ENCODE measurements at places on chromosomes 1 and 21.

- DNase-seq: no peak
Measured at GRCh38 chr1:11648732-11649158, 5.5 kb downstream of the FBXO2 start.

- DNase-seq: no peak
Measured at GRCh38 chr1:63024132-63024531, 240.2 kb downstream of the ATG4C start.

DNA sequence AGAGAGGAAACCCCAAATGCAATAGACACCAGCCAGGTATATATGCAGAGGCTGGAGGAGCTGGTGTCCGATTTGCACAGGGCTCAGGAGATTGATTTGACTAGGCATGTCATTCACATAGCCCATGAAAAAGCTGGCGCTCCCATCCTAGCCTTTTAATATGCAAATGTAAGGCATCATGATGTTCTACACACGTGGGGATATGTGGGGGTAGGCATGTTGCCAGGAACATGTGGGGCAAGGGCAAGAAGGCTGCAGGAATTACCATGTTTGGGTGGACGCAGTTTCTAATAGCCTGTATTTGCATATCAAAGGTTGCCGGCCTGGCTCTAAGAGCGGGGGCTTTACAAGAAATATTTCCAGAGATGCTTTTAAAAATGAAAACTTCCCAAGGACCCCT lies 11.7 kb upstream of the SH3GLB1 start:
- DNase-seq: no peak

DNA sequence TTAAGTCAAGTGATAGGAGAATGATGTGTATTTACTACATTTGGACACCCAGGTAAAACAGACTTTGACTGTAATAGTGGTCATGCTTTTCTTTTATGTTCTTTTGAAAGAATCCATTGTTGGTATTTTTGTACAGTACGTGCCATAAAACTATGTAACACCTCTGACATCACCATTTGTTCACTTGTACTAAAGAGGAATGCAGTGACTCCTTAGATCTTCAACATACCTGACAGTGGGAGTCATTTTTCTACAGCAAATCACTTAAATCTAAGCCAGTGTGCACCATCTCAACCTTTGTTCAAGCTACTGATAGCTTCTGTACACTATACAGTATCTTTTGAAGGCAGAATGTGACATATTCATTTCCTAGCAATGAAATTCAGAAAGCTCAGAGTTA lies 6.3 kb upstream of the PLD5 start:
- DNase-seq: no peak

GRCh38 chr1:179743679-179744400 lies 749 bp downstream of the FAM163A start:
- DNase-seq: no peak

- peak; percentile 30 for DNase-seq
Measured at GRCh38 chr1:183783767-183784637, 20.9 kb upstream of the RGL1 start.

GRCh38 chr21:37207441-37208009 lies 59.6 kb downstream of the VPS26C start:
- peak; percentile 19 for DNase-seq

- DNase-seq: no peak
Measured at GRCh38 chr1:56404561-56405030, 174.8 kb downstream of the PLPP3 start.

DNA sequence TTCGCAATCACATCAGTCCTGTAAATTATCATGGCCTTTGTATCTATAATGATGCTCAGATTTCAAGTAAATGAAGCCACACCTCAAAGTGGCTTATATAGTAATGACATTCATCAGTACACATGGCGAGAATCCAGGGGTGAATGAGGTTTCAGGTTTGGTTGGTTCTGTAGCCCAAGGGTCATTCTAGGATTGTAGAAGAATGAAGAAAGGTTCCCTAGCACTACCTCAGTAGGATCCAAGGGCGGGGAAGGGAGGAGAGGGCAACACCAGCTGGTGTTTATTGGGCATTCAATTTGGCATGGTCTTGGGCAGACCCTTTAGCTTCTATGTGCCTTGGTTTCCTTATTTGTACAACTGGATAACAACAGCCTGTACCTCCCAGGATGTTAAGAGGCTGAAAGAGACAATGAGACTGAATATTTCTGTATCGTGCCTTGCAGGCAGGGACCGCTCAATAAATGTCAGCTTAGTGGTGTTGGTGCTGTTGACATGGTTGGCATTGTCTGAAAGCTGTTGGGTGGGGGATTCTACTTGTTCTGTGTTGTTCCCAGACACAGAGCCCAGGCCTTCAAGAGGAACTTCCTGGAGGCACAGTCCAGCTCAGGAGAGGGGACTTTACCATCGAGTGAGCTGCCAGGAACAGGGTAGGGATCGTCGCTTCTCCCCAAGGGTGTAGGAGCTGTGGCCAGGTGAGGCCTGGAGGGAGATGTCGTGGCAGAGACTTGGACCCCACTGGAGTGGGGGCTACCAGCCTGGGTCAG lies 388.2 kb downstream of the PTPRU start:
- no peak for DNase-seq

DNA sequence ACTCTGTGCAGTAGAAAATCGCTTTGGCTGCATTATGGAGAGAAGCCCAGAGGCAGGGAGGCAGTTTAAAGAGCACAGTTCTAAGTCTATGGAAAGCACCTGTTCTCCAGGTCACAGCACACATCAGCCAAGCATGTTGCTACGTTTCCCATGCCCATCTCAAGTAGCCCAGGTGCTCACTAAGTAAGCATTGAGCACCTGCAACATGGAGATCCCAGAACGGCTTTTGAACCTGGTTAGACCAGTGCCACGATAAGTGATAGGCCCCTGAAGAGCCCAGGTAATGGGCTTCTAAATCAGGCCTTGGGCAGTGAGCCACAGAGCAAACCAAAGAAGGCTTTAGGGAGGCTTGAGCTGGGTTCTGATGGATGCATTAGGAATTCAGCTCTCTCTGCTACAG lies 186.2 kb downstream of the C1orf94 start:
- DNase-seq: no peak

DNA sequence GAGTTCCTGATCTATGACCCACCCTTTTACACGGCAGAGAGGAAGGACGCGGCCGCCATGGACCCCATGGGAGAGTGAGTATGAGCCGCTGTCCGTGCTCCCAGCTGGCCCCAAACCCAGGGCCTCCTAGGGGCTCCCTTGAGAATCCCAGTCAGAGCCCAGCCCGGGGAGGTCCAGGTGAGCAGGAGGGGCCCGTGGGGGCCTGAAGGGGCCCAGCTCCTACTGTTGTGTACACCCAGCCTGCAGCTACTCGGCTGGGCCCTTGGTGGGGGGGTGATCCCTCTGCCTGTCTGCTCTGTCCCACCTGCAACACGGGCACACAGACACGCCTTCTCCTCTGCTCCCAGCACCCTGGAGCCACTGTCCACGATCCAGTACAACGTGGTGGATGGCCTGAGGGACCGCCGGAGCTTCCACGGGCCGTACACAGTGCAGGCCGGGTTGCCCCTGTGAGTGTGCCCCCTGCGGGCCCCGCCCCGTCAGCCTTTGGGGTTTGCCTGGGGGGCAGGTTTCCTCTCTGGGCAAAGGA lies 28.6 kb upstream of the LRRC3 start:
- DNase-seq: no peak

DNA sequence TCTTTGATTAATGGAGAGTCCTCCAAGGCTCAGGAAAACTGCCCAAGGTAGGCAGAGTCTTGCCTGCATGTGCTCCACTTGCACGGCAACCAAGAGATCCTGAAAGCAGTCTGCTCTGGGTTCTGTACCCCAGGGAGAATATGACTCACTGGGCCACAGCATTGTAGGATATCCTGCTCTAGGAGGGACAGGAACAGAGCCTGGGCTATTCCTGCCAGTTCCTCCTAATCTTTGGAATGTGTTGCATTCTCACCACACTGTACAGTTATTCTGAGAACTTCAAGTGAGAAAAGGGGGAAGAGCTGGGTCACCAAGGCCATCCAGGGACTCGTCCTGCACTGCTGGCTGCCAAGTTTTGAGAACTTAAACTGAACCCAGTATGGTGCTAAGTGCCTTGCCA lies 278.5 kb downstream of the MATN1 start:
- no peak for DNase-seq

DNA sequence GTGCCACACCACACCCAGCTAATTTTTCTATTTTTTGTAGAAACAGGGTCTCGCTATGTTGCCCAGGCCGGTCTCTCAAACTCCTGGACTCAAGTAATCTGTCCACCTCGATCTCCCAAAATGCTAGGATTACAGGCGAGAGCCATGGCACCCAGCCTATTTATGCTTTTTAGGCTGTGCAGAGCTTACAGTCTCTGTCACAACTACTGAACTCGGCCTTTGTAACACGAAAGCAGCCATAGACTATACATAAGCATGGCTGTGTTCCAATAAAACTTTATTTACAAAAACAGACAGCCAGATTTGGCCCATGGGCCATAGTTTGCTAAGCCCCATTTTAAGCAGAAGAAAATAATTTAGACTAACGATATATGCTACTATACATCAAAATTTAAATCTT lies 54.4 kb downstream of the NID1 start:
- no peak for DNase-seq

DNA sequence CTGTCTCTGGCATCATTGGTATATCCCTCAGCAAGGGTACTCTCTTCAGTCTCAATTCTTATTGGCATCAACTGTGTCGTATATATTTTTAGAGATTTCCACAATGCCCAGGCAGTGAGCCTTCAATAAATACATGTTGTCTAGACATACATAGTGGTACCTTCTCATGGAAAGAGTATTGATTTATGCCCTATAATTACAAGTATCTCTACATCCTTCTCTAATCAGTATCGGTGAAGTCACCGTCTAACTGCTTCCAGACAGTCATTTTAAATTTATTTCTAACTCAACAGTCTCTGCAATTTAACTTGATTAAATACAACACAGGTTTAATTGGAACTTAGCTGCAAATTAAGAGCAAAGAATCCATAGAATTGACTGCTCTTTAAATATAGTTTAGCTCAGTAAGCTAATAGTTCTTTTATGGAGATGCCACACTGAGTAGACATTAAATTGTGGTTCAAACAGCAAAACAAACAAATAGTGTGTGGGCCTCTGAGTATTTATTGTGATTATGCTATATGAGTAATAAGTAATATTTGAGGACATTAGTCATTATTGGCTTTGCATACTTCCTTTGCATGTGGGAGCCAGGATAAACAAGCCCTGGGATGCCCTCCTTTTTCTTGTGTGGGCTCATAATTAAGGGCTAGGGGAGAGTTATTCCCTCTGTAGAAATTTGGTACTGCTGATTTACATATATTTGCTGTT lies 126.9 kb upstream of the DUSP10 start:
- DNase-seq: peak; percentile 85

- DNase-seq: no peak
Measured at GRCh38 chr21:15061279-15061678, 3.5 kb downstream of the NRIP1 start.

DNA sequence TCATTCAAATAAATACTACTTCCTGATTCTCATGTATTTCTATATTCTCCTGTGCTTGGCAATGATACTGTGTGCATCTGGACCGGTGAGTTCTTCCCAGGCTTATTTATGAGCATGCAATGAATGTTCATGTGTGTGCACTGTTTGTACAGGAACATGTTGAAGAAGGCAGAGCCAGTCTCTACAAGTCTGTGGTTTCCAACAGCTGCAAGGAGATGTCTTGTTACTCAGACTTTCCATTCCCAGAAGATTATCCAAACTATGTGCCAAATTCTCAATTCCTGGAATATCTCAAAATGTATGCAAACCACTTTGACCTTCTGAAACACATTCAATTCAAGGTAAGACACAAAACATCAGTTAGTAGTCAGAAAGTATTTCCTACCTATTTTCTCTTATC lies 19.1 kb downstream of the FMO1 start:
- DNase-seq: no peak
